ENCODE measurements at places on chromosomes 5 and 9.

DNA sequence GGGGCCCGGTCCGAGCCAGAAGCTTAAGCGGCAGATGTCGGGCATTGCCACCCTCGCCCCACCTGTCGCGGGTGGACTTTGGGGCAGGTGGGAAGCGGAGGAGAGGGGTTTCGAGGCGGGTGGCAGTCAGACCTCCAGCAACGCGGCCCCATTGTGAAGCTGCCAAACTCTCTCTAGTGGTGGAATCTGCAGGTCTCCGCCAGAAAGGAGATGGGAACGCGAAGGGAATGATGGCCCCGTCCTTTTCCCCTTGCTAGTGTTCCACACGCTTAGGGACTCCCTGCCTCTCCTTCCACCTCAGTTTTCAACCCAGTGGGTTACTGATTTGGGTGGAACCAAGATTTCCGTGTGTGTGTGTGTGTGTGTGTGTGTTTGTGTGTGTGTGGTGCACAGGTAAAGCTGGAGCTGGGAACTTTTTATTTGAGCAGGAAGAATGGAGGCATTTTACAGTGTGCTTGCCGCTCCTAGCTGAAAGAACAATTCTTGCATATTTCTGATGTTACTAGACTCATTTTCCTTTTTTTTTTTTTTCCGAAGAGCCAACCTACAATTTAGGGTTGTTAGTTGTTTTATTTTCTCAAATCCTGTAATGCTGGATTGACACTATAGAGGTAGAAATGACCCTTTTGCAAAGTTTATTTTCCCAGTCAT, 1.3 kb downstream of the MACIR start:
- DNase-seq: peak; percentile 19

- DNase-seq: no peak
These were observed 63.8 kb downstream of the ATP10B start for GRCh38 chr5:160788102-160788660.

DNA sequence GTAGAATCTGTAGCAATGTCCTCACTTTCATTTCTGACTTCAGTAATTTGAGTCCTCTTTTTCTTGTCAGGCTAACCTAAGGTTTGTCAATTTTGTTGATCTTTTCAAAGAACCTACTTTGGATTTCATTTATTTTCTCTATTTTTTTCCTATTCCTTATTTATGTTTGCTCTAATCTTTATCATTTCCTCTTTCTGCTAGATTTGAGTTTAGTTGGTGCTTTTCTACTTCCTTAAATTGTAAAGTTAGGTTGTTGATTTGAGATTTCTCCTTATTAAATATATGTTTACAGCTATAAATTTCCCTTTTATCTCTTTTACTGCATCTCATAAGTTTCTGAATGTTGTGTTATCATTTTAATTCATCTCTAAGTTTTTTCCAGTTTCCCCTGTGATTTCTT, 75.1 kb upstream of the FAM120A start:
- no peak for DNase-seq

DNA sequence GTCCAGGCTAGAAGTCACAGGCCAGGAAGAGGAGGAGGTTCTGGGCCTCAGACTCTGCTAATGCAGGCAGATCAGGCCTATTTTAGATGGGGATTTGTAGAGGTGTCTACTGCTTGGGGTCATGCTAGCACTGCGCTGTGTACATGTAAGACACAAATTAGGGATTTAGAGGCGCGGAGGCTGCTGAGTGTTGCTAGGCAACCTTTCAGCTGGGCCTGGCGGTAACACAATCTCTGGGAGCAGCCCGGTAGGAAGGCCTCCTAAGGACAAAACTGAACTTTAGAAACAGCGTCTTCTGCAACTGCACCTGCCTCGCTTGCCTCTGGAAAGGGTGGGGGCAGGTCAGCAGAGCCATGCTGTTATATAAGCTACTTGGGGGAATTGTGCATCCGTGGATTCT, 147.9 kb downstream of the MACROH2A1 start:
- peak; percentile 71 for DNase-seq

GRCh38 chr9:71333321-71333720, 211.9 kb upstream of the TRPM3 start:
- no peak for DNase-seq

- no peak for DNase-seq
These were observed 6.1 kb upstream of the TMEFF1 start for GRCh38 chr9:100466829-100467221.

- DNase-seq: no peak
These were observed 734.8 kb upstream of the CDH6 start for GRCh38 chr5:30458681-30459080.

GRCh38 chr9:89752154-89752553, 147.3 kb downstream of the GADD45G start:
- no peak for DNase-seq

DNA sequence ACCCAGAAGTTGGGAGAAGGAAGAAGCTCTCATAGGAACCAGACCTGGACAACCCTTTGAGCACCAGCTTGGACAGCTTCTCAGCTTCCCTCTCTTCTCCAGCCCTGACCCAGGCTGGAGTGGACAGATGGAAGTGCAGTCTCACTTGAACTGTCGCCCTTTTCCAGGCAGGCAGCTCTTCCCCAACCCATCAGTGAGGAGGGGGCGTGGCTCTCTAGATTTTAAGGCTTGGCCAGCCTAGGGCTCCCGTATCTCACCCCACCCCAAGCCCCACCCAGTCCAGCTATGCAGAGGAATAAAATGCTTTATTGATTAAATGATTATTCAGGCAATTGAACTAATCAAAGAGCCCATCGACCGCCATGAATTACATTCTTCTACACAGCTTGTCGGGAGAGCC, 2.2 kb downstream of the PAX5 start:
- peak; percentile 17 for DNase-seq
